ENCODE measurements at places on chromosomes 4 and X.
A peak's percentile ranks its signal among the peaks of the same experiment; 100 is the strongest.

DNA sequence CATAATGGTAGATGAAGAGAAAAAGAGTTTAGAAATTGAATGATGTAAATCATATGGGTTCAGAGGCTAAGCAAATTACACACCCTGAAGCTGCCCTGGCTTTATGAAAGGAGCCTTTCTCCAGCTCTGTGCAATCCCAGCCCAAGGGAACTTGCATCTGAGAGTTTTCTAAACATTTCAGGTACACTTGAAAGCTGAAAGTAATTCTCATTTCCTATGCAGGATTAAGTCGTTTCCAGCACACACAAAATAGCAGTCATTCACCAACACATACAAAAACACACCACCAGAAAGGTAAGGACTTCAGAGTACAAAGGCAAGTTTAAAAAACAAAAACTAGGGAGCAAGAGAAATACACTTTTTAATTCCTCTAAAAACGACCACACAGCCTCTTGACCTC is 1.7 kb downstream of the PDGFC start:
- no peak for DNase-seq

DNA sequence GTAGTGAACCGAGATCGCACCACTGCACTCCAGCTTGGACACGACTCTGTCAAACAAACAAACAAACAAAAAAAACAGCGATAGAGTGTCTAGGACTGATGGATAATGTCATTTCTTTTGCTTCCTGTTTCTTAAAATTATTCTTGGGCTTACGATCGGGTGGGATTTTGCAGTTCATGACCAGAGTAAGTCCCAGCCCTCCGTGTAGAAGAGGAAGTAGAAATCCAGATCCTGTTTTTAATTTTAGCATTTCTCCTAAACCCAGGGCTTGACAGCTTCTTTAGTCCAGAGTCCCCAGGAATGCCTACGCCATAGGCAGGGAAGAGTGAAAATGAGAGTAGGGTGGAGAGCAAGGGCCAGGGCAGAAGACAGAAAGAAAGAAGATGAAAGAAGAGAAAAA is 94.3 kb downstream of the HPRT1 start:
- DNase-seq = no peak

- DNase-seq = no peak
These were observed 109.0 kb downstream of the RPS6KA6 start for GRCh38 chrX:84078991-84079390.

DNA sequence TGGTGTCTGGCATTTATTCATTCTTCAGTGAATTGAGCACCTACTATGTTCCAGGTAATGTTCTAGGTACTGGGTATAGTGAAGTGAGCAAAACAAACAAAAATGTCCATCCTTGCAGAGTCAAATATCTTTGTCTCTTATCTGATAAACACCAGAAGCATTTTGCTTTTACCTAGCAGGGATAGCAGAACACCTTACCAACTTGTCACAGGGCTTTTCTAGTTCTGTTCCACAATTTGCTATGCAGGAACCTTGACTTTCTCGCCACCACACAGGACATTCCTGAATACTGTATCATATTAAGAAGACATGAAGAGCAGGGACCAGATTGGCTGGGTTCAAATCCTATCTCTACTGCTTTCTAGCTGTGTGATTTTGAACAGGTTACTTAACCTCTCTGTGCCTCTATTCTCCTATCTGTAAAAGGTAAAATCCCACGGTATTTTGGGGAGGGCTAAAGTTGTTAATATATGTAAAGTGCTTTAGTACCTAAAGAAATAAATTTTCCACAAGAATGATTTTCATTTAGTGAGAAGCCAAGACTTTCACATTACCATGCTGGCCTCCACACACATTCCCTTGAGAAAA is 214.5 kb upstream of the S100G start:
- no peak for DNase-seq

GRCh38 chr4:170014359-170015011 is 11.7 kb downstream of the MFAP3L start:
- DNase-seq = no peak

DNA sequence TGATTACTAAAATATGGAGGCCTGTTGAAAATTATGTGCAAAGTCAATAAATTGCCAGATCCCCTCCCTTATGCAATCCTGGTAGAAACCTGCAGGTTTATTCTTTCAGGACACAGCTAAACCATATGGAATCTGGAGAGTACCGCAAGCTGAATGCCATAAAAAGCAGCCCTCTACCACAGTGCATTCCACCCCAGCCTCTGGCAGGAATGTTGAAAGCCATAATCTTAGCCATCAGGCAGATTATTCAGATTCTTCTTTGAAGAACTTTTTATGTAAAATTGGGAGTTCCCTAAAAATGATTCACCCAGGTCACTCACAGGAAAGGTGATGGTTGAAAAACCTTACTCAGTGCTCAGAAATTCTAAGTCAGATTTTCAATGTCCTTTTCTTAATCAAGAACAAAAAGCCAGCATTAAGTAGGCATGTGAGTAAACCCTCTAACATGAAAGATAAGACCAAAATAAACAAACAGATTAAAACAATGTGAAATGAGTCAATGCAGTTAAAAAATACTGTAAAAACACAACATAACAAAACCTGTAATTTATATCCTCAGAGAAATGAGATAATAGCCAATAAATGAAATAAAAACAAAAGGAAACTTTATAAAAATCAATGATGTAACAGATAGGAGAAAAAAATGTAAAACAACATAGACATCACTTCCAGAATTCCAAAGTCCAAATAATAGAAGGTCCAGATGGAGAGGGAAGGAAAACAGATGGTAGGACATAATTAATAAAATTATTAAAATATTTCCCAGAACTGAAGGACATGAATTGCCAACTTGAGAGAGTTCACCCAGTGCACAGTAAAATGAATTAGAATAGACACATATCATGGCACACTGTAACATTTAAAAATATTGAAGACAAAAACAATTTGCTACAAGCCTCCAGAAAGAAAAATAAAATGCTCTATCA is 226.9 kb downstream of the FSTL5 start:
- DNase-seq = peak; percentile 17
